H1 (cell line): ENCODE measurements at places on chromosomes 1 and 21. TPM values are rescaled to one million over a fixed set of nuclear protein-coding genes. Genes with fewer than 3 reads are reported as not detected.

Gene CRNN
- not detected in 2 replicates for total RNA-seq

DNA sequence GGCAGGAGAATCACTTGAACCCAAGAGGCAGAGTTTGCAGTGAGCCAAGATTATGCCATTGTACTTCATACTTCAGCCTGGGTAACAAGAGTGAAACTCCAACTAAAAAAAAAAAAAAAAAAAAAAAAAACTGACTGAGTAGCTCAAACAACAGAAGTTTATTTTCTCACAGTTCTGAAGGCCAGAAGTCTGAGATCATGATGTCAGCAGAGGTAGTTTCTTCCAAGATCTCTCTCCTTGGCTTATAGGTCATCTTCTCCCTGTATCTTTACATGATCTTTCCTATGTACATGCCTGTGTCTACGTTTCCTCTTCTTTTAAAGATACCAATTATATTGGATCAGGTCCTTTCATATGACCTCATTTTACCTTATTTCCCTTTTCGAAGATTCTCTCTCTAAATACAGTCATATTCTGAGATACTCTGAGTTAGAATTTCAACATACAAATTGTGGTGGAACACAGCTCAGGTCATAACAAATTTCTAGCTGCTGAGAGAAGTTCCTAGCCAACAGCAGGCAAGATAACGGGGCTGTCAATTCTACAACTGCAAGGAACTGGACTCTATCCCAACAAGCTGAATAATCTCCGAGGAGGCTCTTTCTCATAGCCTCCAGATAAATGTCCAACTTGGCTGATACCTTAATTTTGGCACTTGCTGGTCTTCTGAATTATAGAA, 187.7 kb upstream of the ADAMTS5 start:
- DNase-seq, result no peak

GRCh38 chr1:53362851-53363642, 35.2 kb upstream of the LRP8 start:
- DNase-seq, result peak; percentile 48

DNA sequence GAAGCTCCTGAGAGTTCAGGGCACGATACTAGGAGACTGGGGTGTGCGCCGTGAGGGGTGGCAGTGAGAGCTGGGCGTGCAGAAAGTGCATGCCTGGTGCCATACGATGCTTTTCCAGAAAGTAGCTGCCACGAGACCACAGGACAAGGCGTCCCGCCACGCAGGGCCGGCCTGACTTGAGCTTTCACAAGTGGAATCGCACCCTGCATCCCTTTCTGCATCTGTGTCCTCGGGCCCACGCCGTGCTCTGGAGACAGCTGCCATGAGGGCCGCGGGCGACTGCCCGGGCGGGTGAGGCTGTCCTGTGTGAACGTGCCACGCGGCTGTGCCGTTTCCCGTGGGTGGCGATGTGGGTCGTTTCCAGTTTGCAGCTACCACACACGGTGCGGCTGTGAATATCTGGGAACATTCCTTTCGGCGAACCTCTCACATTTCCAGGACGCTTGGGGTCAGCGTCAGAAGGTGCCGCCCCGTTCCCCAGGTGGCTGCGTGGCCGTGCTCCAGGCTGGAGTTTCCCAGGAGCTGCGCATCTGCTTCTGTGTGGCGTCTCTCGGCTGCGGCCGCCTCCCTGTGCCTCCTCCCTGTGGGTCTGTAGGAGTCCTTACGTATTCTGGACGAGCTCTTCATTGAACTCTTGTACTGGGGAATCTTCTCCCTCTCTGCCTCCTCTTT, 1.0 kb upstream of the PERM1 start:
- DNase-seq, result no peak

Gene PLXNA2
- 1.5 and 2.0 TPM in 2 replicates for total RNA-seq

- no peak for DNase-seq
These were observed 3.4 kb downstream of the PPP2R5A start for GRCh38 chr1:212288615-212289014.

GRCh38 chr1:106268070-106268469, 788.4 kb upstream of the PRMT6 start:
- DNase-seq, result no peak

DNA sequence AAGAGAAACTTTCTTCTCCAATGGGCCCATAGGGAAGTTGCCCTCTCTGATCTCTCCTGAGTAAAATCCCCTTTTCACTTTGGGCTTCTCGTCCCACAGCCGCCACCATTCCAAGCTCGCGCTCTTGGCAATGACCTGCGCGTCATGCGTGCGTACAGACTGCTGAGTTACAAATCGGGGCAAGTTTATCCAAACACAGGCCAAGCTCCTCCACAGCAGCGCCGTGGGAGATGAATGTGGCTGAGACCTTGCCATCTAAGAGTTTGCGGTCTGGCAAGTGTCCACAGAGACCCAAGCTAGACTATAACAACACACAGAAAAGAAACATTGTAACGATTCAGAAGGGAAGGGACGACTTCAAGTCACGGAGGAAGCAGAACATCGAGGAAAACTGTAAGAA, 116.3 kb upstream of the SOD1 start:
- no peak for DNase-seq

- DNase-seq, result no peak
These were observed 6.0 kb upstream of the SH2D2A start for GRCh38 chr1:156822680-156823079.

GRCh38 chr1:9729523-9729922, 78.0 kb downstream of the PIK3CD start:
- DNase-seq, result no peak

Gene LEFTY2
- 3.2 and 4.3 TPM in 2 replicates for total RNA-seq

Gene TCEA3
- 0.21 TPM in 1 of 2 replicates, not detected in the other for total RNA-seq

GRCh38 chr1:77583483-77583882, 99.0 kb downstream of the ZZZ3 start:
- no peak for DNase-seq

GRCh38 chr1:43558346-43558841, 27.7 kb downstream of the PTPRF start:
- no peak for DNase-seq

GRCh38 chr1:203681739-203682138, 55.1 kb downstream of the ATP2B4 start:
- no peak for DNase-seq

DNA sequence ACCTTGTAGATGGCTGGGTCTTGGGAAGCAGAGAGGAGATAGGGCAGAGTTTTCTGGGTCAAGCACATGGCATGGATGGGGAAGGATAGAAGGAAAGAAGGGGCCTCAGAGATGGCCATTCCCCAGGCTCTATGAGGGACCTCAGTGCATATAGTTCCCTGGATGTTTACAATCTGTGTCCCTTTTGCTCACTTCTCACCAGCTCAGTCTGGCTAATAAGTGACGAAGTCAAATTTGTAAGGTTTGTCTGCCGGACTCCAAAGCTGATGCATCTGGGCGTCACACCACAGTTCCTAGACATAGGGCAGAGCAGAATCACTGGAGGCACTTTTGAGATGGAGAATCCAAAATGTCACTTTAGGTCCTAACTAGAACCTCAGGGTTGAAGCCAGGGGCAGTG, 416.4 kb upstream of the PROX1 start:
- DNase-seq, result no peak

DNA sequence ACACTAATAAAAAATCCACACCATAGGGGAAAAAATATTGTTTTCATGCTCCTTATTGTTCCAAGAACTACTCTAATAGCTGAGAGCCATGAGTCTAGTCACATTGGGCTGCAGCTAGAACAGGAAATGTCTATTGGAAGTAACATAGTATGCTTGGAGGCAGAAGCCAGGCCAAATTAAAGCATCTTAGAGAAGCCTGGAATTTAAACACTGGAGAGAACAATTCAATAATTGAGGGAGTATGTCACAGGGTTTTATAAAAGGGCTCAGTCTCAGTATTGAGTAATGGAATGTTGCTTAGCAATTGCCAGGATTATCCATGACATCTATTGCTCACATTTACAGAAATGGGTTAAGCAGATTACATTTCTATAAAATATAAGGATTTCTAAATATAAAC, 471.3 kb downstream of the LMO4 start:
- no peak for DNase-seq

DNA sequence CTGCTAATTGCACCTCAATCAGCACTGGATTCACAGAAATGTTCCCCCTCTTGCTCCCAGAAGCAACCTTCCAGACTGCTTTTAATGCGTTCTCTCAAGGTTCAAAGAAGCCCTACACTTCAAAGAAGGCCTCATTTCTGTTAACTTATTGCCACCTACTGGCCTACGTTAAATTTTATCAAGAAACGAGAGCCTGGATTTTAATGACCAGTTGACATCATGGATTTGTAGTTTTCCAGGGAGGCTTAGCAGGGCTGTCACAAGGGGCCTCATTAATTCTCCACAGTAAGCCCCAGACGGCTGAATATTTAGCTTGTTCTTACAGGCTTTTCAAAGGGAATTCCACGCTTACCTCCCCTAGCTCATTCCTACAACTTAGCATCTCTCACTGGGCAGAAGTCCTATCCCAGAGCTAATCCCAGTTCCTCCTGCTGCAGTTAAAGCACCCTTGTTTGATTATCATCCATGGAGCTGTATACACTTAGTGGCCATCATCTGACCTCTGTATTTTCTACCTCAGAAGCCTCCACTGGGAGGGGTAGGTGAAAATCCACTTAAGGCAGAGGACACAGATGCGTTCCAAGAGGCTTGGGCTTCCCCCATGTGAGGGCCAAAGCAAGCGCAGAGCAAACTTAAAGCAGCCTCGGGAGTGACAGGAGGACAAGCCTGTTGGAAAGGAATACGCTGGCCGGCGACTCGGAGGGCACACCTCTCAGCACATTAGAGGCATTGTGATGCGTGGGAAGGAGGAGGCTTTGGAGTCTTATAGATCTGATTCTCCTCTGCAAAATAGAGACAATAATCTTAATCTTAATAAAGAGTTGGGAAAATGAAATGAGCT, 32.2 kb upstream of the CYP4X1 start:
- DNase-seq, result no peak

DNA sequence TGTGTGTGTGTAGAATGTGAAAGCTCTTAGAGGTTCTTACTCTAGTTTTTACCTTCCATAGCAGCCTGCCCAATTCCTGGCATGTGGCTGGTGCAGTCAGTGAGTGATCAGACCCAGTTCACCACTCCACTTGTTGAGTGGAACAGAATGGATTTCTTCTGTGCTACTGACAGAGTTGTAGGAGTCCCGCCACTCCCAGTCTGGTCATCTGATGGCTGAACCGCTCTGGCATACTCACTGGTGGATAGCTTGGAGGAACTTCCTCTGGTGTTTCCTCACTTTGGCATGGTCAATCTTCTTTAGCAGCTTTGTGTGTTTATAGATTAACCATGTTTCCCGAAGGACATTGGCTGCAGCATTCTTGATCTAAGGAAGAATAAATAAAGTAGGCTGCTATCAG, 106.7 kb upstream of the ADAR start:
- DNase-seq, result no peak

GRCh38 chr1:206678490-206678889, 6.2 kb upstream of the MAPKAPK2 start:
- no peak for DNase-seq

Gene MATN1
- 0.11 and 0.28 TPM in 2 replicates for total RNA-seq

Gene SLC9C2
- not detected in 2 replicates for total RNA-seq
